ENCODE measurements at places on chromosomes 1 and 21. TPM values are rescaled to one million over a fixed set of nuclear protein-coding genes. Genes with fewer than 3 reads are reported as not detected.

Gene OR2T1
- not detected for total RNA-seq

Gene CAMSAP2
- total RNA-seq: 8.9 TPM

Gene IL24
- total RNA-seq: not detected

Gene SLC22A15
- total RNA-seq: 0.93 TPM

Gene DCST1
- not detected for total RNA-seq

Gene EFNA3
- 0.42 TPM for total RNA-seq

Gene TNFRSF25
- total RNA-seq: 2.3 TPM

Gene B3GALT5
- total RNA-seq: 0.11 TPM

Gene RAP1A
- 25.9 TPM for total RNA-seq

Gene UBE2J2
- 25.6 TPM for total RNA-seq

Gene CDC20
- total RNA-seq: 2.3 TPM

Gene SPRR4
- total RNA-seq: not detected

Gene KRTAP25-1
- total RNA-seq: not detected

DNA sequence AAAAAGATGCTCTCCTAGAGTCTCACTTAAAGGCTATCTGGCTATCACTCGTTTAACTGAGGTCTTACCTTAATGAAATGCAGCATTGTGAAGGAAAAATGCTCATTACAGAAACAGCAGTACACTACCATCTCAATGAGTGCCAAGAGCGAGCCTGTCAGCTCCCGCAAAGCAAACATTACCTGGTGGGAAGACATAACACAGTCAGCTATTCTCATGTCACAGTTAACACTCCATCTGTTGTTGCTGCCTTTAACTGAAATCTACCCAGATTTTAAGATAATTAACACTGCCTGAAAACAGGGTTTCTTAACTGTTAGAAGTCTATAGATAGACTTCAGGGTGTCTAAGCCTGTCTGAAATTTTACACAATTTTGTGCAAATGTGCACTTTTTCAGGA is 39.1 kb downstream of the PCSK9 start:
- no peak for DNase-seq

DNA sequence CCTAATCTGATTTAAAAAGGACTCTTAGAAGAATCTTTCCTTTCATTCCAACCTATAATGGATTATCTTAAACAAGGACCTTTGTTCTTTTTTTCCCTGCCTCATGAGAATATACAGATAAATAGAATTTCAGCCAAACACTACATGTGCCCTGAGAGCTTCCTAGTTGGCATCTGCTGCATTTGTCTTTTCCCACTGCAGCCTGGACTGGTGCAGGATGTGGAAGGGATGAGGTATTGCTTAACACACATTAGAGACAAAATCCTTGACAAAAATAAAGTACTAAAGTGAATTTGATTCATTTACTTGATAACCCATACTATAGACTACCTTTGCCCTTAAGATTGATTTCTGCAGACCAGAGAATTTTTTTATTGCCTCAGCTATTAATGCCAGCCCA is 59.5 kb downstream of the PALMD start:
- DNase-seq: no peak

- peak; percentile 97 for DNase-seq
These were observed at the start of the genes ATP5PB and WDR77 for GRCh38 chr1:111448918-111449702. Gene ATP5PB, plus strand, starts transcription at chr1:111449464. Its CDS starts 78 bp downstream, at chr1:111449542. Gene WDR77, minus strand, starts transcription at chr1:111449256. Its CDS starts 87 bp downstream, at chr1:111449169.

DNA sequence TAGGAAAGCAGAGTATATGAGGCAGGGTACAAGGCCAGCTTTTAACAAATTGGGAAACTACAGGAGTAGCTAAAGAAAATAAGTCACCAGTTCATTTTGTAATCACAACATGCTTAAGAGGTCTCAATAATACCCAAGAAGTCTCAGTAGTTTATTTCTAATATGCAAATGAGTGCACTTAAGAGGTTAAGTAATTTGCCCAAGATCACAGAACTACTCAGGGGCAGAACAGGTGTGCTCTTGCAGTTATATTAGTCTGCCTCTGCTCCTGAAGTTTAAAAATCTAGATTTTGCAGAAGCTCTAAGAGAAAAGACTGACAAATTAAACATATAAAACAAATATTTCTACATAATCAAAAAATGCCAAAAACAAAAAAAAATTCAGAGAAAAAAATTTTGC is 6.9 kb downstream of the EPS15 start:
- DNase-seq: no peak

DNA sequence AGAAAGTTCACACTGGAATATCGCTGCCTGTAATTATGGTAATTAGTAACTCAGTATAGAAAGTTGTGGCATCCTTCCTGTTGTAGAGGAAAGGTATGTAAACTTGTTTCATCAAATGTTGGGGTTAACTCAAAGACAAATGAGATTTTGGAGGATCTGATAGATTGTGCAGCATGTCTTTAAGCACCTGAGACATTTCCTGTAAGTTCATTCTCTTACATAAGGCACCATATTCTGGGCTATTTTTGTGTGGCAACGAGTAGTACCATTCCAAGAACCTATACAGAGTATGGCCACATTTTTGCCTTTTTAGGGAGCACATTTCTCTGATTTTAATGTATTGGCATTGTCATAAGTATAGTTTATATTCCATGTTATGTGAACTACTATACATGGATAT is 88.8 kb downstream of the CDC14A start:
- no peak for DNase-seq

- DNase-seq: no peak
These were observed 24.0 kb downstream of the NPHP4 start for GRCh38 chr1:5968161-5968736.

- no peak for DNase-seq
These were observed 63.6 kb upstream of the GNG12 start for GRCh38 chr1:67896826-67897225.

DNA sequence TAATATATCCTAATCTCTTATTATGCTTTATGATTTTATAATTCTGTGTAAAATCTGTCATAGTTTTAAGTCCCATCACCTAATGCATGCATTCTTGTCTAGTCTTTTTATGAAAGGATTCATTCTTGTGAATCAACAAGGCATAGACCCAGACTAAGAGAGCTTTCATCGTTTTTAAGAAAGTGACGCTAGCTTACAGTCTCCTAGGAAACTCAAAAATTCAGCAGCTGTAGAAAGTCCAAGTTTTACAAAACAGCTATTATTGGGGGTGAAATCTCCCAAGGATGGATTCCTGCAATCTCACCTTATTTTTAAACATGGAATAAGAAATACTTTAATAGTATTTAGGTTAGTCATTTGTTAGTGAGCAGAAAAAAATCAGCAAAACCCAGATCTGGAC is 104.7 kb downstream of the NCAM2 start:
- no peak for DNase-seq

DNA sequence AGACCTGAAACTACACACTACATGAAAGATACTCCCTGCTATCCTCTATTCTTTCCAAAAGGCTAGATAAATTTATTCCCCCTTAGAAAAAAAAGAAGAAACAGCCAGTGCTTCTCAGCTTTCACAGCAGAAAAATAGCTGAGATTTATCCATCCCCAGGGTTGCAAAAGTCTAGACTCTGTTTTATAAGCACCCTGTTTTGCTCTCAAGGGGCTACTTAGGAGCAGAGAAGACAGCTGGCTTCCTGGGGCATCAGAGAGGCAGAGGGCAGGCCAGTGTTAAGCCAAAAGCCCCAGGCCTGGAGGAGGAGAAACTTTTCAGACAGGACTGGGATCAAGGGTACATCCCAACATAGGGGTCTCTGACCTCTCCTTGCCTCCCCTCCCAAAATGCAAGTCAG is 3.9 kb downstream of the LAMB3 start:
- DNase-seq: no peak

DNA sequence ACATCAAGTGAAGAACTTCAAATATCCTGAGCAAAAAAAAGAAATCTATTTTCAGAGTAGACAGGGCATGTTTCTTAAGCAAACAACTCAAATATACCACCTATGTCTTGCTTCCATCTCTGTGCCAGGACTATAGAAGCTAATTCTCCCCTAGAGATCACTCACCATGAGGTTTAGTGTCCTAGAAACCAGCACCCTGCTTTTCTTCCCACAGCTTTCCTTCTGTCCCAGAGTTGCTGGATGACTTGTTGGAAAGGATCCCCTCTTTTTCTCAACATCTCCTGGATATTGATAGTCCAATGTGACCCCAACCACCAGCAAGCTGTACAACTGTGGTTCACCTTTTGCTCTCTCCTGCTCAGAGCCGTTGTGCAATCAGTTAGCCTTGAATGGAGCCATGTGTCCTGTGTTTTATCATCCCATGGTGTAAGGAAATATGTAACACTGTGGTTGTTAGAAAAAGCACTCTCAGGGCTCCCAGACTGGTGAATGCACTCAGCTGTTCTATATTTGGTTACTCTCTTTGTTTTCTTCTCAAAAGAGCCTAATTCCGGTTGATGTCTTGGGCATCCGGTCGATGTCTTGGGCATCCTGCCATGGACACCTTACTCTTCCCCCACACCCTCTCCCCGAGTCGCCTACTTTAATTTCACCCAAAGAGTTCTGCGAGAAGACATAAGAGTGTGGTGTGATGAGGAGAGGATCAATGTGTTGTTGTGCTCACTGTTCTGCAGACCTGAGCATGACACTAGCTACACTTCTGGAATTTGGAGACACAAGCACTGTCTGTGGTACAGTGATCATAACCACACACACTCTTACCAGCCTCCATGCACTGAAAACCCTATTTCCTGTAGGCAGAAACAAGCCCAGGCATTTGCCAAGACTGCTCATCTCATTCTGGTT is 1.7 kb downstream of the TNFSF4 start:
- DNase-seq: no peak

- DNase-seq: no peak
These were observed 129.5 kb upstream of the KIAA0040 start for GRCh38 chr1:175322109-175322508.

GRCh38 chr1:229410370-229410691 is 23.6 kb downstream of the ACTA1 start:
- DNase-seq: no peak

- DNase-seq: no peak
These were observed 12.2 kb downstream of the FGR start for GRCh38 chr1:27622828-27623227.

- DNase-seq: no peak
These were observed 161.8 kb downstream of the NFIA start for GRCh38 chr1:61244114-61244513.

DNA sequence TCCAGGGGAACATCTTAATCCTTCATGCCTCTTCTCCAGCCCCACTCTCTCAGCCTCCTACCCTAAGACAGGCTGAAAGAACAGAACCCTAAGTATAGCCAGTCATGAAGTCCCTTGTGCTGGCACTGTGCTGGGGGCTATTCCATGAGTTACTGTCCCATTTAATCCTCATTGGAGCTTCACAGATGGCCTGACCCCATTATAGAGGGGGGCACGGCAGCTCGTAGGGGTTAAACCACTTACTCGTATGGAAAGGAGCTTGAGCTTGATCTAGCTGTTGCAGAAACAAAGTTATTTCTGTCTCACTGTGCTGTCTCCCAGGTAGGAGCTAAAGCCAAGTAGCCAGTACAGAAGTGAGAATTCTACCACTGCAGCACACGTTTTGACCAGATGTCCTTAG is 203.2 kb upstream of the COA6 start:
- no peak for DNase-seq

GRCh38 chr1:30191154-30191702 is 532.2 kb downstream of the MATN1 start:
- no peak for DNase-seq

DNA sequence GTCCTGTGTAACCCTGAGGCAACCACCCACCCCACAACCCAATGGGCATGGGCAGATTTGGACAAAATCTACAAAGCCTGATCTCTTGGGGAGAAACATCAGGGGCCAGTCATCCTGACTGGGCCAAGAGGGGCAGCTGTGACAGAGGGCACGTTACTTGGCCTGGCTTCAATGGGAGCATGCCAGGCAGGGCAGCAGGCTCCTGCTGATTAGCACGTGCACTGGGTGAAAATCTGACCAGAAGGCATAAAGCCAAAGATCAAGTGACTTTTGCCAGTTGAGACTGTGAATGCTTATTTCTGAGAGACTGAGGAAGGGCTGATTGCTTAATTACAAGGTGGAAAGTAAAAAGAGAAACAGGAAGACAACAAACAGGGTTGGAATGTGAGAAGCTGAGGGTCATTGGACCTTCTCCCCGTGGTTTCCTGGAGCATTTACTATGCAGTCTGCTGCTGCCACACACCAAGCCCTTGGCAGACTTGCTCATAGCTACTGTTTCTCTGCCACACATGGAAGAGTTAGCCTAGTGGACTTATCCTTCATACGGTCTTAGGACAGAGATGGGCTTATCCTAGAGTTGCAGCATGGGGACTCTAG is 39.8 kb upstream of the TNR start:
- no peak for DNase-seq

- DNase-seq: no peak
These were observed 11.8 kb downstream of the AGT start for GRCh38 chr1:230701895-230702768.

DNA sequence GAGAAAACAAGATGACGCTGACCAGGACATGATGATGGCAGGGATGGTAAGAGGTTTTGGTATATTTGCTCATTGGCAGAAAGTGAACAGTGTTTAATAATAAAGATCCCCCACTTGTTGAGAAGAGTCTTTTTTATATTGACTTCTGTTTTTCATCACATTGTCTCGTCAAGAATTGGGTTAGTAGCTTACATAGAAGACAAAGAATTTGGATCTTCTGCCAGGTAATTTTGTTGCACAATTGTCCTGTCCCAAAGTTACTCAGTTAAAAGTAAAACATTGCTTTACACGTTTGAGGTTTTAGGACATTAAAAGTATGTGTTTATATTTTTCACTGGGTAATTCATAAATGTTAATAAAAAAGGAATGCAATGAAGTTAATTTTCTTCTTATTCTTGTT is 48.3 kb upstream of the LAMC2 start:
- no peak for DNase-seq

DNA sequence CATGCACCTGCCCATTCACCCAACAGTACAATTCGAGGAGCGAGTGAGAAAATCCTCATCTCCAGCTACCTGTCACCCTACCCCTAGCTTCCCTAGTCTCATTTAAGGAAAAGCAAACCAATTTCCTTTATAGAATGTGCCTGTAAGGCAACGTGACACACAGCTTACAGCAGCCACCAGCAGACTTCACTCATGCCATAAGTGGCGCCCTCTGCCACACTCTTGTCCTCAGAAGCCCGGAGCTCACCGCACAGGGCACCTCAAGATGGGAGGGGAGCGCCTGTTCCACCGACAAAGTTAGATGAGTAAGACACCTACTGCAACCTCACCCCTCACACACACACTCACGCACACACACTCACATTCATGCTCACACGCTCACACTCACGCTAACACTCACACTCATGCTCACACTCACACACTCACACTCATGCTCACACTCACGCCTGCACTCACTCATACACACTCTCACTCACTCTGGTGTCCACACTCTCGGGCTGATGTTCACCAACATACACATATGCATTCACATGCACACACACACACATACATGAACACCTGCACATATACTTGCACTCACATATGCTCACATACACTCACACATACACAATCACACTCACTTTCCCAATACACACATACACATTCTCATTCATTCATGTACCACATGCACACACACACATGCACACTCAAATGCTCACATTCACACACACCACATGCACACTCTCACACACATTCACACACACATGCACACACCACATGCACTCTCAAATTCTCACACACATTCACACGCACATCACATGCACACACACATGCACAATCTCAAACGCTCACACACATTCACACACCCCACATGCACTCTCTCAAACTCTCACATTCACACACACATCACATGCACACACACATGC is 170.7 kb downstream of the PSMG1 start:
- no peak for DNase-seq

- DNase-seq: no peak
These were observed 102.5 kb downstream of the PLXNA2 start for GRCh38 chr1:208141610-208142192.

Measured in right lobe of liver (tissue), 6 donors.